GOT3 (cell line): ENCODE measurements at places on chromosomes 12 and 14.

- no peak for DNase-seq
Measured at GRCh38 chr14:71931492-71932228, 569 bp upstream of the RGS6 start.

GRCh38 chr14:55180006-55180405 lies 11.4 kb downstream of the DLGAP5 start:
- DNase-seq = no peak

- DNase-seq = no peak
Measured at GRCh38 chr14:94640721-94641631, 28.8 kb downstream of the SERPINA3 start.

DNA sequence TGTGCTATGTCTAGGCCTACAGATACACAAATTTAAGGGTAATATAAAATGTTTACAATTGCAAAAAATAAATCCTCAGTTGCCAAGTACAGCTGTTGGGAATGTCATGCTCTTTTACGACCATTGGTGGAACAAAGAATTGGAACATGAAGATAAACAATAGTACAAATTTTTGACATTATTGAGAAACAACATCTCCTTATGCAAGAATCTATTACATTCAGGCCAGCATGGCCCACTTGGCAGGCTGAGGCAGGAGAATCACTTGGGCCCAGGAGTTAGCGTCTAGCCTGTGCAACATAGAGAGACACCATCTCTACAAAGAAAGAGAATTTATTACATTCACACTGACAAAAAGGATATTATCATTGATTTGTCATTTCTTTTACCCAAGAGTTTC lies 135.9 kb upstream of the NTF3 start:
- DNase-seq = no peak

DNA sequence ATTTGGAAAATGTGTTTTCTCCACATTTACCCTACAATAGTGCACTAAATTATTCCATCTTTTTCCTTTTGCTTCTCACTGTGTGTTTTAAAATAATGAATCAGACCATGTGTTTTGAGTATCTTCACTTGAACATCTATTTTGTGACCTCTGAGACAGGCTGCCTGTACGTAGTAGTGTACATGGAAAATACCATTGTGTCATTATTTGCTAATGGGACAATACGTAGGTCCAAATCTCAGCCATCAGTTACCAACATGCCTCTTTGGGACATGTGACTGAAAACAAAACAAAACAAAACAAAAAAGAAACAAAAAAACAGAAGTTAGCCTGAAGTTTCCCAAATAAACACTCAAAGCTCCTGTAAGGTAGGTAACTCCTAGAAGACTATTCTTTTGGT lies 7.1 kb upstream of the MYF6 start:
- DNase-seq = no peak

DNA sequence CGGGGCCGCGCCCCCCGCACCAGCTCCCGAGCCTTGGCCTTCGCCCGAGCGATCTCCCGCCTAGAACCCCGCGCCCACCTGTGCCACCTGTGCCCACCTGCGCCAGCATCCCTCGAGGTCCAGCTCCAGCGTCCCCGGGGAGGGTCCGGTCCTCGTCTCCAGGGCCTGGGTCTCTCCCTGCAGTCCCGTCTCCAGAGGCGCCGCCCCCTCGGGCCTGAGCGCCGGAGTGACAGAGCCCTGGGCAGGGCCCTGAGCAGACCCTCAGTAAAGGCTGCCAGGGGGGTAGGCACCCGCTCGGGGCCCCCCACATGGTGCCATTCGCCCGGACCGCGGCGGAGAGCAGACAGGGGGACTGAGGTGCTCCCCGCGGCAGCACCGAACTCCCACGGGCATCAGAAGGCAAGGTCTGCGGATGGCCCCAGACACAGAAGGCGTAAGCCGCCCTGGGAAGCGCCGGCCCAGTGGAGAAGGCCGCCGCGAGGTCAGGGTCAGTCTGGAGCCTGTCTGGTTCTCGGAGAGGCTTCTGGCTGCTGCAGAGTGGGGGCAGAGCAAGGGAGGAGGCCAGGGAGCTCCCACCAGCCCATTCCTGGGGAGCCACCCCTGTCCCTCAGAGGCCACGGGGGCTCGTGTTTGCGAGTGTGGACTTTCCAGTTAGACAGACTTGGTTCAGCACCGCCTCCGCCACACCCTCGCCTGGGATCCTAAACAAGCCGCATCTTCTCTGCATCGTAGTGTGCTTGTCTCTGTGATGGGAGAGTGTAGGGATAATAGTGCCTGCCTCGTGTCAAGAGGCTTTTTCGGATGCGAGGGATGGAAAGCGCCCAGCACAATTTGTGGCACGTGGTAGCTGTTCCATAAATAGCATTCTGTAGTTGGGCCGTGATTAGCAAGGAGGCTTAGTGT lies 1.1 kb upstream of the PPP1R13B start:
- no peak for DNase-seq

- no peak for DNase-seq
Measured at GRCh38 chr12:96456265-96456974, 33.0 kb upstream of the CFAP54 start.

DNA sequence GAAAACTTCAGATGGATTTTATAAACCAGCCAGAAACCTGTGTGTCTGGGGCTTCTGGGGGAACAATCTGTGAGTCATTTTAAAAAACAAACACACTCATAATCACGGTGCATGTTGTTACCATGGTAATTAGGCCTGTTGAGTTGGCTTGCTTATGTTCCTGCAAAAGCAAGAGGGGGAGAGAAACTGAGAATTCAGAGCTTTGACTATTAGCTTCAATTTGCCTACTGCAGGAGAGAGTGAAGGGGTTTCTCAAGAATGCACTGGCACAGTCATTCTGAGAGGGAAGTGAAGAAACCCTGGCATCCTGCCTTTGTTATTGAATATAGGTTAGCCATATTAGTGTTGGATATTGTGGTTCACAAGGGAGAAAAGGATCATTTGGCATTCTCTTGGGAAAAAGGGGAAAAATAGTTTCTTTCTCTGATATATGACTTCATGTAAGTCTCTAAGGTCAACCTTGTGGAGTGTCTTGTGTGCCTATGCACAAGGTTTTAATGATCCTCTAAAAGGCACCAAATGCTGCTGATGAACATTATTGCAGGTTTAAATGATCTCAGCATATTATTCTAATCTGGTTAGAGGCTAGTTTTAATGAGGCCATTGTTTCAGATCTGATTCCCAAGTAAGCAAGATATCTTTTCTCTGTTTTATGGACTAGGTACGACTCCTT lies 12.9 kb downstream of the GNG2 start:
- peak; percentile 12 for DNase-seq

DNA sequence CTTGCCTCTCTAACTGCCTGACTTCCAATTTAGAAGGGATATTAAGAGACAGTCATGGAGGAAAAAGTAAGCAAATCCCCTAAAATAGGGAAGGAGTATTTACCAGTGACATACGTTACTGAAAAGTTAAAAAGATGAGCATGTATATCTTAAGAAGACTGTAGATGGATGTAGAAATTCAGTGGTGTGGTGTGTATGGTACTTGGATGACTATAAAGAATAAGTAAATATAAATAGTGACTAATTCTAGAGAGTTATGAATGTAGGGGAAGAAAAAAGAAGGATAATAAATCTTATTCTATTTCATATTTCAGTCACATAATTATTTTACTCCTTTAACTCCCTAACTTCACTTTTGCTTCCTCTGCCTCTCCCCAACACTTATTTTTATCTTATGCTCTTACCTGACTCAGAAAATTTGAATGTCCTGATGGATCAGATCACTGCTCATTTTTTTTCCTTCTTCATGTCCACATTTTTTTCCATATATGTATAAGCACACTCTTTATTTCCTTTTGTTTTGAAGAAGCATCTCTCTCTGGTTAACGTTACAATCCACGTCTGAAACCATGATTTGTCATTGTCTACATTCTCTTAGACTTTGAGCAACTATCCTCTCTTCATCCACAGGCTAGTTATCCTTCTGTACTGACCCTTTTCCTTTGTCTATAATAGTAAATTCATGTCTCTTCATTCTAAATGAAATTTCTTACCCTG lies 422.7 kb upstream of the SYT1 start:
- DNase-seq = no peak

DNA sequence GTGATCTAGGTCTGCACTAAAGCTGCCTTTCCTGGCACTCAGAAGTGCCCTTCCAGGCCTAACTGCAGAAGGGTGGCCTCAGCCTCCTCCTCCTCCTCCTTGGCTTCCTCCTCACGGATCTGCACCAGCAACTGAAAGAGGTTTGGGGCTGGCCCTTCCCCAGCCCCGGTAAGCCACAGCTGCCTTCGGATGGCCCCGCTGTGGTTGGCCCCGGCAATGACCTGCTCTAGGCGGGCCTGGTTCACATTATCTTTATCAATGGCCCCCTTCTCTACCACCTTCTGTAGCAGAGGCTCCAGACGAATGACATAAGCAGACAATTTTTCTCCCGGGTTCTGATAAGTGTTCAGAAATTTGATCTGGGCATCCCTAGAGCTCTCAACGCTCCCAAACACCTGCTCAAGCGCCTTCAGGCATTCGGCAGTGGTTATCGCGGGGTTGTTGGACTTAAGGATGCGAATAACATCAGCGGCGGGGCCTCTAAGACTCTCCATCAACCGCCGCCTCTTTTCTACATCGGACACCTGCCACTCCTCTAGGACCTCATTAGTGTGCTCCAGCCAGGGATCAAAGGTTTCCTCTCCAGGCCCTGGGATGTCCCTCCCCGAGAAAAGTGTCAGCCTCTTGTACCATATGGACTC lies 1.5 kb downstream of the PNMA1 start:
- DNase-seq = no peak

DNA sequence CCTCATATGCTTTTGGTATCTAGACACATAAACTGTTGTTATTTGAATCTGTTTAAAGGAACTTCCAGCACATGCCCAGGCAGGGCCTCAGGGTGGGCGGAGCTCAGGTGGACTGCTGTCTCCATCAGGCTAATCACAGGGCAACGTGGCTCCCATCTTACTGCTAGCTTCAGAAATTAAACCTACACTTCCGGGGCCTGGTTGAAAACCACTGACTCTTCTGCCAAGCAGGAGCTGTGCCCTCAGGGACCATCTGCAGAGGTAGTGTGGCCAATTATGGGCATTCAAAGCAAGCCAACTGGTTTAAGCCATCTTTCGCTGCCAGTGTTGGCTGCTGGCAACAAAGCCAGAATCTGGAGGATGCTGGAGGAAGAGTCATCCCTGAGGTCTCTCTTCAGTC lies 97.5 kb downstream of the TMX1 start:
- no peak for DNase-seq

GRCh38 chr12:77010691-77011548 lies 54.4 kb downstream of the E2F7 start:
- DNase-seq = peak; percentile 95

- no peak for DNase-seq
Measured at GRCh38 chr12:97283297-97283696, 179.3 kb upstream of the RMST start.

DNA sequence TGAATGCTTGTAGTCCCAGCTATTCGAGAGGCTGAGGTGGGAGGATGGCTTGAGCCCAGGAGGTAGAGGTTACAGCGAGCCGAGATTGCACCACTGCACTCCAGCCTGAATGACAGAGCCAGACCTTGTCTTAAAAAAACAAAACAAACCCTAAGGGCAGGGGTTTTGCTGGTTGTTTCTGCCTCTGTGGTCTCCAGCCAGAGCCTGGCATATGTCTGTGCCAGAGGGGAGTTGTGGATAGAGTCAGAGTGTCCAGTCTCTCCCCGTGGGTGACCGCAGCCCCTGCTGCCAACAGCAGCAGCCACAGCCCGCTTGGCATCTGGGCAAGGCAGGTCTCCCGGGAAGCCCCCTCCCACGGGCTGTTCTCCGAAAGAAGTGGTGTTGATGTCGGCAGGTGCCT lies 37.6 kb downstream of the MVK start:
- DNase-seq = no peak
